ENCODE measurements at places on chromosomes 6 and 20.

DNA sequence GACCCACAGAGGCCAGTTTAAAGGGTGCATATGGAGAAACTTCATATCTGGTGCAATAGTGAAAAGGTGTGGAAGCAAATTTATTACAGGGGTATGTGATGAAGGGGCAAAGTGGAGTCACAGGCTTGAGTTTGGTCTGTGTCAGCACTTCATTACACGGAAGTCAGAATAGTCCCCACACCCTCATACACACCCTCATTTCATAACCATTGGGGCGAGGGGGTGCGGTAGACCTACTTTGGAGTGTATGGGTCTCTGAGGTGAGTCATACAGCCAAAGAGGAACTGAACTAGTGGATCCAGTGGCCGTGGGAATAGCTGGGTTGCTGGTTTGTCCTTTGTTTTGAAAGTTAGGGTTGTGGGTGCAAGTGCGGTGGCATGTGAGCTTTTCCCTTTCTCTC, 3.3 kb downstream of the TM9SF4 start:
- no peak for DNase-seq

GRCh38 chr20:50799176-50799889, 4.5 kb downstream of the BCAS4 start:
- no peak for DNase-seq

DNA sequence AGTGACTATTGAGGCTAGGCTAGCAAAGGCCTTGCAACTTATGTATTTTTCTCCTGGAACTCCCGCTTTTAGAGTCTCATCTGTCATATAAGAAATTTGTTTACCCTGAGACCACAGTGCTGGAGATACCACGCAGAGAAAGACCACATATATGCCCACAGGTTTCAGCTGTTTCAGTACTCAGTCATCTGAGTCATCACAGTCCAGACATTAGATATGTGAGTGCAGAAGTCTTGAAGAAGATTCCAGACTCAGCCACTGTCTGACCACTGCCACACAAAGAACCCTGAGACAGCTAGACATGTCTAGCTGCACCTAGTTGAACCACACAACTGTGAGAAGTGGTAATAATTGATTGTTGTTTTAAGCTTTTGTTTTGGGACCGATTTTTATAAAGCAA, 648.3 kb downstream of the EPM2A start:
- no peak for DNase-seq

DNA sequence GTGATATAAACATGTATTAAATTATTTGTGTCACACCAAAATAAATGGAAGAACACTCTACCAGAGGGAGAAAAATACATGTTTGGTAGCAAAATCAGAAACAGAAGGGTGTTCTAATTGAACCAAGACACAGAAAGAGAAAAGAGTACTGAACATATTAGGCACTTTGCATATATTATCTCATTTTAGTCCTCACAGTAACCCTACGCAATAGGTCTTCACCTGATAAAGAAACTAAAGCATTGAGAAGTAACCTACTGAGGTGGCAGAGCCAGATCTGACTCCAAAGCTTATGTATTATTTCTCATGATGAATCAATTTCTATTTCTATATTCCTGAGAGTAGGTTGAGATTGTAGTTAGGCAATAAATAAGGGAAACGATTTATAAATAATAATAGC, 77.7 kb downstream of the FYN start:
- no peak for DNase-seq

DNA sequence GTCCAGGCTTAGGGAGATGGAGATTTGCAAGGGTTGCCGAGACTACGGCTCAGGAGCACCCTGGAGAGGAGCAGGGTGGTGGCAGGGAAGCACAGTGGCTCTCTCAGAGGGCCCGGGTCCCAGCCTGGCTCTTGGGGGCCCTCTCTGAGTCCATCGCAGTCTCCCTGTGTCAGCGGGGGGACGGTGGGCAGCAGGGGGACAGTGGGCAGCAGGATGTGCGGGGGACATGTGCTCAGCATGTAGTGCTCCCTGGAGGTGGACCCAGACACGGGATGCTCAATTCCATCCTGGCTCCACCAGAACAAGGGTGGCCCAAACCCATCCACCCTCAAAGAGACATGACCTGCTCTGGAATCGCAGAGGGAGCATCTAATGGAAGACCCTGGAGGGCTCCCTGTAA, 43.0 kb upstream of the ZBP1 start:
- no peak for DNase-seq

Measured in stimulated activated CD4-positive, alpha-beta T cell treated with anti-CD3 and anti-CD28 coated beads, Interleukin-1b, Interleukin-23, amount 100 ng/mL, for 4 hours (primary cell).